ENCODE measurements at places on chromosomes 16 and 17. TPM values are rescaled to one million over a fixed set of nuclear protein-coding genes. Genes with fewer than 3 reads are reported as not detected.

Gene TEN1
- total RNA-seq = 13.3 TPM

Gene CD7
- 0.64 TPM for total RNA-seq

Gene PRSS33
- total RNA-seq = 0.20 TPM

Gene GALK1
- 63.7 TPM for total RNA-seq

Gene EXOSC6
- total RNA-seq = 24.7 TPM

Gene INCA1
- total RNA-seq = 1.6 TPM

Gene CYBA
- 196 TPM for total RNA-seq

Gene OR3A3
- not detected for total RNA-seq

Gene CCDC92B
- total RNA-seq = not detected

Gene MFAP4
- 360 TPM for total RNA-seq

Gene RBL2
- total RNA-seq = 47.5 TPM

Gene HSF5
- not detected for total RNA-seq

Gene SOCS1
- total RNA-seq = 9.0 TPM

Gene METTL26
- 75.4 TPM for total RNA-seq

GRCh38 chr16:85296859-85297660 lies 184.8 kb upstream of the CIBAR2 start:
- H3K27me3 ChIP-seq = no peaks in the 10 kb centered on the region
- H3K4me1 ChIP-seq = peaks cover 30% of the 10 kb centered on the region
- no peak overlapping the region for H3K27ac ChIP-seq
- H3K4me3 ChIP-seq = no peak overlapping the region
- H3K36me3 ChIP-seq = no peaks in the 10 kb centered on the region
- DNase-seq = peak; percentile 55

DNA sequence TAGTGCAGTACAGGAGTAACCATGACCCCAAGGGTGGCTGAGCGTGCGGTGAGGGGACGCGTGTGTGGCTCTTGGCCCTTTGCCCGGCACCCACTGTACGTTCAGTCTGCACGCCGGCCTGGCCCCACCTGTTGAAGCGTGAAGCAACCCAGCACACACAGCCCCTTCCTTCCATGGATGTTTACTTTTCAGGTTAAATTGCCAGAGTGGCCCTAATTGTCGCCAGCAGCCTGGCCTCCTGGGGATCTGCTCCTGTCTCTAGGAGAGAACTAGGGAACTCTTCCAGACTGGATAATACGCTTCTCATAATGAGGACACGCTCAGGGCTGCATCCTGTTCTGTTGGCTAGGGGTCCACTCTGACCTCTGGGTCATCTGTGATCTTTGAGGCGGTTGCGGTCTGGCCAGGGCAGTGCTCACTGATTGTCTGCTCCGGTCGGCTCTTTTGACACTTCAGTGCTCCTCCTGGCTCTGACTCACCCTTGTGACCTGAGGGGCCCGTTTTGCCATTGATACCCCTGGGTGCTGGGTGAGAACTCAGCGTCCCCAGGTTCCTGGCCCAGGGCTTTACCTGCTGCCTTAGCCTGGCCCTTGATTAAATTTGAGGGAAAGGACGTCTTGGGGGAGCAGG lies 27.7 kb downstream of the TPSG1 start:
- H3K4me3 ChIP-seq = no peak overlapping the region
- no peaks in the 10 kb centered on the region for H3K27me3 ChIP-seq
- H3K27ac ChIP-seq = no peak overlapping the region
- H3K36me3 ChIP-seq = no peaks in the 10 kb centered on the region

DNA sequence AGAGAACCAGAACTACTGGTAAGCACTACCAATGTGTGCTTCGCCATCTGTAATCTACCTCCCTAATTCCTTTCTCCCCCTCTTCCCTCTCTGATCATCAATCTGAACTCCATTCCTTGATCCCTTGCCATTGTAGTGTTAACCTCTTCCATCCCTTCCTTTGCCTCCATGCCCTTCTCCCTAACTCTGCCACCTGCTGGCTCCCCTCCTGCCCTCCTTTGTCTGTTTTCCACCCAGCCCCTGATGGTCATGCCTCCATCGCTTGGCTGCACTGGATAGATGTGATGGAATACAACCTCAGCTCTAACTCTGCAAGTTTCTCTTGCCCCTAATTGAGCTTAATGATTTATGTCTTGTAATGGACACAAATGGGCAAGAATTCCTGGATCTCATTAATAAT lies 108.2 kb upstream of the ASIC2 start:
- DNase-seq = no peak
- no peak overlapping the region for H3K27ac ChIP-seq
- no peaks in the 10 kb centered on the region for H3K4me1 ChIP-seq
- H3K4me3 ChIP-seq = no peak overlapping the region

GRCh38 chr17:68106085-68106484 lies 70.5 kb downstream of the KPNA2 start:
- peaks cover 13% of the 10 kb centered on the region for H3K4me1 ChIP-seq
- no peaks in the 10 kb centered on the region for H3K36me3 ChIP-seq
- no peaks in the 10 kb centered on the region for H3K27me3 ChIP-seq
- H3K4me3 ChIP-seq = no peak overlapping the region
- no peak overlapping the region for H3K27ac ChIP-seq

DNA sequence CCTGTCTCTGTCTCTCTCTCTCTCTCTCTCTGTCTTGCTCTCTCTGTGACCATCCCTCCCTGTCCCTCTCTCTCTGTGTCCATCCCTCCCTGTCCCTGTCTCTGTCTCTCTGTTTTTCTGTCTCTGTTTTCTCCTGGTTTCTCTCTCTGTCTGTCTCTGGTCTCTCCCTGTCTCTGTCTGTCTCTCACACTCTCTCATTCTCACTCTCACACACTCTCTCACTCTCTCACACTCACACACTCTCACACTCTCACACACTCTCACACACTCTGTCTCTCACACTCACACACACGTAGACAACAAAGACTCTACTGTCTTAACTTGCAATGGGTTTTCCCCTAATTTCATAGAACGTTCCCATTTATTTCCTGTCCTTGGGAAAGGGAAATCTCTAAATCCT lies 299.5 kb downstream of the FOXL1 start:
- H3K4me3 ChIP-seq = no peak overlapping the region
- H3K27ac ChIP-seq = no peak overlapping the region
- H3K27me3 ChIP-seq = peaks cover 20% of the 10 kb centered on the region
- no peaks in the 10 kb centered on the region for H3K36me3 ChIP-seq
- peaks cover 12% of the 10 kb centered on the region for H3K4me1 ChIP-seq
- DNase-seq = no peak

- no peaks in the 10 kb centered on the region for H3K36me3 ChIP-seq
- no peak for DNase-seq
- H3K4me3 ChIP-seq = no peak overlapping the region
- H3K4me1 ChIP-seq = no peaks in the 10 kb centered on the region
Measured at GRCh38 chr17:41167561-41167960, 460 bp downstream of the KRTAP4-3 start.

DNA sequence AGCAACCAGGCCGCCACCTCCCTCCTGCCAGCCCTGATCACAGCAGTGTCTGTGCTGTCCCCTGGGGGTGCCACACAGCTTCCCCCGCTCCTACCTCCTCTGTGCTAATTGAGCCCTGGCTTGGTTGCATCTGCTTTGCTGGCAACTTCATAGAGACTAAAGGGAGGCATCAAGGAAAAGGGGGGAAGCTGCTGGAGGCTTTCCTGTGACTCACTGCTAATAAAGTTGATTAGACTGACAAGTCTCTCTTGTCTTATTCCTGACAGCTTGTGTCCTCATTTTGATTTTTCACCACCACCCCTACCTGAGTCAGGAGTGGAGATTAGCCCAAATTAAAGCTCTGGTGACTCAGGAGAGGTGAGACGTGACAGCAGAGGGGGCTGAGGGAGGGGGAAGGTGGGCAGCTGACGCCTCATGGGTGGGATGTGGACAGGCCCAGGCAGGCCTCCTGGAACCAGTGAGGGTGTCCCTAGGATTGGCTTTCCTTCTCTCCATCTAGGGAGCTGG lies 310.0 kb downstream of the CBLN1 start:
- no peak overlapping the region for H3K27ac ChIP-seq
- DNase-seq = no peak
- H3K27me3 ChIP-seq = no peaks in the 10 kb centered on the region

DNA sequence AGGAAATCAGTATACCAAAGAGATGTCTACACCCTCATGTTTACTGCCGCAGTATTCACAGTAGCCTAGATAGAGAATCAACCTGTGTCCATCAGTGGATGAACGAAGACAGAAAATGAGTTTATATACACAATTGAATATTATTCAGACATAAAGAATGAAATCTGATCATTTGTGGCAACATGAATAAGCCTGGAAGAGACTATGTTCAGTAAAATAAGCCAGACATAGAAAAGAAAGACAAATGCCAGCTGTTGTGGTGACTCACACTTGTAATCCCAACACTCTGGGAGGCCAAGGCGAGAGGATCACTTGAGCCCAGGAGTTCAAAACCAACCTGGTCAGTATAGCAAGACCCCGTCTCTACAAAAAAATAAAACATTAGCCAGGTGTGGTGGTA lies 16.1 kb downstream of the NUDT16L1 start:
- H3K27ac ChIP-seq = no peak overlapping the region
- no peaks in the 10 kb centered on the region for H3K4me1 ChIP-seq
- H3K36me3 ChIP-seq = no peaks in the 10 kb centered on the region
- no peaks in the 10 kb centered on the region for H3K27me3 ChIP-seq

GRCh38 chr17:76079535-76079955 lies 563 bp downstream of the ZACN start:
- no peak overlapping the region for H3K4me3 ChIP-seq
- peaks cover 58% of the 10 kb centered on the region for H3K27me3 ChIP-seq
- H3K36me3 ChIP-seq = no peaks in the 10 kb centered on the region
- peaks cover 16% of the 10 kb centered on the region for H3K4me1 ChIP-seq
- no peak overlapping the region for H3K27ac ChIP-seq

DNA sequence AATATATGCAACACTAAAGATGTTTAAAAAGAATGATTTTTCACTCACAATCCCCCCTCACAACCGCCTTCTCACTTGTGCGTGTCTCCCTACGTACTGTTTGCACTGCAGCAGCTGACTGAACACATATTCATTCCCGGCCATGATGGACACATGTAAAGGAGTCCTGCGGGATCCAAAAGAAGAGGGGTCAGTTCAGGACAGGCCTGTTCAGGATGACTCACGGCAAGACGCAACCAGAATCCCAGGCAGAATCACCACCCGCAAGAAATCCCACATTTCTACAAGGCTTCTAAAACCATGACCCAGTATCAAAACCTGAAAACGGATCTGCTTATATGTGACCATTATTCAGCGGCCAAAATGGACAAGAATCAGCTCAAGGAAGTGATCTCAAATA lies 52.3 kb downstream of the CYB5D2 start:
- H3K4me3 ChIP-seq = no peak overlapping the region
- no peak for DNase-seq

DNA sequence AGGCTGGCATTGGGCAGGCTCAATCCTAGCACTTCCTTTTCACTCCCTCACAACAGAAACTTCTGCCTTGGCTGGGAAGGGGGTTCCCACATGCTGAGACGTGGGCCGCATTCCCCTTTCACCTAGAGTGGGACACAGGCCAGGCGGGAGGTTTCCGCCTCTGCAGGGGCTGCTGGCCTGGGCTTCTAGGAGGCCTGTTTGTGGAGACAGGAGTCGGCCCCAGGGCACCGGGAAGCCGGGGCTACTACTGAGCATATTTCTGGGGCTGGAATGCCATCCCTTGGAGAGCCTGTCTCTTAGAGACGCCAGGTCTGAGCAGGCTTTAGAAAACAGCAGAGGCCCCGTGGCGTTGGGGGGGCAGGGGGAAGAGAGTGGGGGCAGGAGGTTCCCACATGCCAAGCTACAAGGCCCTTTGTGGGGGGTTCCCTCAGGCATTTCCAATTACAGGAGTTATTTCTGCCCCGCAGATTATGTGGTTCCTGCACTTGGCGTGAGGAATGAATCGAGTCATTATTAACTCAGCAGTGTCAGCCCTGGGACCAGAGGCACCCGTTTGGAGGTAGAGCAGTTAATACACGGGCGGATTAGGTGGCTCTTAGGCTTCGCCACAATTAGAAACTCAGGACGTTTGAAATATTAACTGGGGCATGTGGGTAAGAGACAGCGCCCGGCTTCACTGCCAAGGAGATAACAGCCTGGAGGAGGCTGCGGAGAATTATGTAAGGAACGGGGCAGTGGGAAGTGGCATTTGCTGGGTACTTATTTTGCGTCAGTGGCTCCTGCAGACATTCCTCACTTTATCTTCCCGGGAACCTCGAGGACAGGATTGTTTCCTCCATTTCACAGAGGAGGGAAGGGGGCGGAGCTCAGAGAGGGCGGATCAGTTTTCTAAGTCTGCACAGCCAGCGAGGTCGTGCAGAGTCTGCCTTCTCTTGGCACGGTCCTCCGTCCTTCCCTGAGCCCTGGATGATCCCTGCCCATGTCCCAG lies 162.5 kb downstream of the MAF start:
- H3K27ac ChIP-seq = no peak overlapping the region
- no peak overlapping the region for H3K4me3 ChIP-seq
- no peaks in the 10 kb centered on the region for H3K27me3 ChIP-seq
- DNase-seq = peak; percentile 30

DNA sequence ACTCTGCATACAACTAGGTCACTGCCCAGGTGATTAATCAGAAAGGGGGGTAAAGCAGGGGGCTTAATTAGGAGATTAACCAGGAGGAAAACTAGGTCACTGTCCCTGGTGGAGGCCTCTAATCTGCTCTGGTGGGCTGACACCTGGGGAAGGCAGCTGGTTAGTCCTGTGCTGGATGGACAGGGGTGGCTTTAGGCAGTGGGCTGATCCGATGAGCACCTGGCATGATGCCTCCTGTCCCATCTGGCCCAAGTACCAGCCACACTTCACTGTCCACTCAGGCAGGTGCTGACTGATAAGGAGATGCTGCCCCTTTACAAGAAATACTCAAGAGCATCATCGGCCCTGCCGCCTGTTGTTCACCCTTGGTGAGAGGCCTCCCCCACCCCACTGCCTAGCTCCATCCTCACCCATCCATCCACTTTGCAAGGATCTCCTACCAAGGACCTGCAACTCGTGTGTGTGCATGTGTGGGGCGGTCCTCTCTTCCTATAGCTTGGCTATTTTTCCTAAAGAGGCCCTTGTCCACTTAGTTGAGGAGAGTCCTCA lies 13.8 kb upstream of the RCVRN start:
- no peak overlapping the region for H3K27ac ChIP-seq
- no peak for DNase-seq
- H3K27me3 ChIP-seq = no peaks in the 10 kb centered on the region
- H3K4me1 ChIP-seq = no peaks in the 10 kb centered on the region
- H3K36me3 ChIP-seq = no peaks in the 10 kb centered on the region
- H3K4me3 ChIP-seq = no peak overlapping the region

DNA sequence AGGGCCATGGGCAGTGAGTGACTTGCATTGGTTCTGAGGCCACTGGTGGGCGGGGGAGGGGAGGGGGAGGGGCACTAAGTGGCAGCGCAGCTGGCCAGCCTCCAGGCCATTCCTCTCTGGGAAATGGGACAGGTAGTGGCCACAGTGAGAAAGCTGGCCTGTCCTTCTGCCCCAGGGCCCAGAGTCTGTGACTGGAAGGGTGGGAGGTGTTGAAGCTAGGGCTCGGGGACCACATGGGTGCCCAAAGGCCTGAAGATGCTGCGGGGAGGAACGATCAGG lies 375 bp upstream of the ALOX12B start:
- H3K27ac ChIP-seq = no peak overlapping the region
- DNase-seq = no peak
- H3K4me1 ChIP-seq = no peaks in the 10 kb centered on the region
- H3K27me3 ChIP-seq = peaks cover 25% of the 10 kb centered on the region
- no peak overlapping the region for H3K4me3 ChIP-seq

- DNase-seq = no peak
- H3K27me3 ChIP-seq = no peaks in the 10 kb centered on the region
- H3K4me3 ChIP-seq = no peak overlapping the region
- no peaks in the 10 kb centered on the region for H3K36me3 ChIP-seq
- no peaks in the 10 kb centered on the region for H3K4me1 ChIP-seq
- H3K27ac ChIP-seq = no peak overlapping the region
Measured at GRCh38 chr16:878072-878784, 77.7 kb upstream of the GNG13 start.

GRCh38 chr17:8226536-8227237 lies 16.3 kb upstream of the AURKB start:
- H3K4me1 ChIP-seq = peaks cover 13% of the 10 kb centered on the region
- peak overlapping the region; percentile 8 for H3K4me3 ChIP-seq
- peak overlapping the region; percentile 94 for H3K27ac ChIP-seq
- peak; percentile 94 for DNase-seq
